ENCODE measurements at places on chromosomes 3 and 15. TPM values are rescaled to one million over a fixed set of nuclear protein-coding genes. Genes with fewer than 3 reads are reported as not detected.

Gene PCSK6
- total RNA-seq, result 6.6 TPM

Gene RLBP1
- total RNA-seq, result not detected

Gene TJP1
- total RNA-seq, result 93.9 TPM

Gene ZNF662
- 0.21 TPM for total RNA-seq

Gene CFAP44
- 47.2 TPM for total RNA-seq

Gene GPR171
- not detected for total RNA-seq

Gene MNS1
- total RNA-seq, result 1.5 TPM

Gene ACTR8
- total RNA-seq, result 35.9 TPM

Gene KLHL25
- 16.7 TPM for total RNA-seq

Gene XIRP1
- 315 TPM for total RNA-seq

Gene ZCWPW2
- 0.70 TPM for total RNA-seq

Gene CTXN2
- total RNA-seq, result not detected

Gene C2CD4A
- not detected for total RNA-seq

Gene ACTC1
- total RNA-seq, result 2,394 TPM

Gene PLA2G4D
- total RNA-seq, result 0.03 TPM

Gene KBTBD13
- total RNA-seq, result 3.3 TPM

Gene TIMP4
- total RNA-seq, result not detected

Gene FGF12
- total RNA-seq, result 1.1 TPM

Gene CSPG5
- 5.0 TPM for total RNA-seq

Gene GRAMD1C
- total RNA-seq, result 0.25 TPM

Gene LEKR1
- 0.42 TPM for total RNA-seq

Gene SLC22A14
- total RNA-seq, result 0.12 TPM

Gene PCYT1A
- total RNA-seq, result 66.5 TPM

Gene GNAT1
- total RNA-seq, result not detected

Gene TRH
- 111 TPM for total RNA-seq

Gene ISLR2
- 0.14 TPM for total RNA-seq

Gene IMPG2
- 0.49 TPM for total RNA-seq

Gene COL7A1
- total RNA-seq, result 76.6 TPM

Gene CLDND1
- total RNA-seq, result 70.1 TPM

Gene SENP7
- 12.2 TPM for total RNA-seq

Gene LRRC15
- not detected for total RNA-seq

Gene TEX55
- not detected for total RNA-seq

All from cardiac muscle cell (in vitro differentiated cells and primary cell).